IMR-90 (cell line): ENCODE measurements at places on chromosomes 3 and 15.
A peak's percentile ranks its signal among the peaks of the same experiment; 100 is the strongest.

DNA sequence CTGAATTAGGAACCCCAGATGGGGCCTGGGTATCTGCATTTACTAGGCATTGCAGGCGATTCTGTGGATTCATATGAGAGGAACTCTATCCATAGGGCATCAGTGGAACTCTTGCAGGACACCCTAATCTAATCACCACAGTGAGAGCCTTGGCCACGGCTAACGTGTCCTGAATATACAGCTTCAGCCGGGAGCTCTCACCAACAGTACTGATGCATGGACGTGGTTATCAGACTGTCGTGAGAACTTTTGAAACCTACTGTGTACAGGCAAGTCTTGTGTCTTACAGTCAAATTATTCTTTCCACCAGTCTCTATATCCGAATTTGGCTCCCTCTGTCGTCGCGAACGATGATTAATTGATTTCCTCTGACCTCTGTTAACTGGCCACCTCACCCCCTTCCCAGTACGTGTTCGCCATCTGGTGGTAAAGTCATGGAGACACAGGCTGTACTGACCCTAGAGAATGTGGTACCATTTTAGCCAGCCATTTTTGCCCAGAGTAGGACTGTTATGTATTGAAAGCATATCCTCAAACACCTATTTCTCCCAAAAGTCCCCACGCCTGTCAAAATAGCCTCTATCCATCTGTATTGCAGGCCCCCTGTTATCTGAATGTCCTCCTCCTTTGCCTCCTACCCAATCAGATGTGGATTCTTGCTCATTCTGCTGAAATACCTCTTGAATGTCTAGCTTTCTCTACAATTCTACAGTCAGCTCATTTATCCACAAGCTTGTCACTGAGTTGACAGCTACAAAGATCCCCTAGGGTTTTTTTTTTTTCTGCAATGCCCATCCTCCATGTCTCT, 39.7 kb downstream of the GLDN start:
- peak; percentile 64 for DNase-seq

DNA sequence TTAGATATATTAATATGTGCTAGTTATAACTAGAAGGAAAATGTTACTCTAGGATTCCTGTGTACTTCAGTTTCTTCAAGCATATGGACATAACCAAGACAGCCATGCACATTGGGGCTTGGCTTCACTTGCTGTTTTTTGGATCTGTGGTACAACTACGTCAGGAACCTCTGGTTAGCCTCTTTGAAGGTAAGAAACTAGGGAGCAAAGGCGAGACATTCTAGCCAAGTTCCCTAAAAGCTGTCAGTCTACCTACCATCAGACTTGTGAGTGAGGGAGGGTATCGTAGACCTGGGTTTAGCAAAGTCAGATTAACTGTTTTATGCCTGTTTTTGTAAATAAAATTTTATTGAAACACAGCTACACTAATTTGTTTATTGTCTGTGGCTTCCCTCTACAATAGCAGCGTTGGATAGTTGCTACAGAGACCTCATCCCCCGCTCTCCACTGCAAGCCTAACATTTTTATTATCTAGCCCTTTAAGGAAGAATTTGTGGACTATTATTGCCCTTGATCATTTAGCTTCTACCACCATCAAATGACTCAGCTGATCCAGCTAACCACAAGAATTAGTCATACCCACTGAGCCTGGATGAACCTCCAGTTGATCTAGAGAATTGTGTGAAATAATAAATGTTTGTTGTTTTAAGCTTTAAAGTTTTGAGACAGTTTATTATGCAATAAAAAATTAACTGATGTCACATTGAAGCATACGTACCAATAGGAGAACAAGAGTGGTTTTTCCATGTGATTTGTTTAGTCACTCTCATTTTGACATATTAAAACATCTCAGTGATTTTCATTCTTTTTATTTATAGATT, 58.1 kb downstream of the RSRC1 start:
- DNase-seq, result peak; percentile 98

- peak; percentile 45 for DNase-seq
Measured at GRCh38 chr3:125079675-125080045, 23.9 kb upstream of the HEG1 start.

DNA sequence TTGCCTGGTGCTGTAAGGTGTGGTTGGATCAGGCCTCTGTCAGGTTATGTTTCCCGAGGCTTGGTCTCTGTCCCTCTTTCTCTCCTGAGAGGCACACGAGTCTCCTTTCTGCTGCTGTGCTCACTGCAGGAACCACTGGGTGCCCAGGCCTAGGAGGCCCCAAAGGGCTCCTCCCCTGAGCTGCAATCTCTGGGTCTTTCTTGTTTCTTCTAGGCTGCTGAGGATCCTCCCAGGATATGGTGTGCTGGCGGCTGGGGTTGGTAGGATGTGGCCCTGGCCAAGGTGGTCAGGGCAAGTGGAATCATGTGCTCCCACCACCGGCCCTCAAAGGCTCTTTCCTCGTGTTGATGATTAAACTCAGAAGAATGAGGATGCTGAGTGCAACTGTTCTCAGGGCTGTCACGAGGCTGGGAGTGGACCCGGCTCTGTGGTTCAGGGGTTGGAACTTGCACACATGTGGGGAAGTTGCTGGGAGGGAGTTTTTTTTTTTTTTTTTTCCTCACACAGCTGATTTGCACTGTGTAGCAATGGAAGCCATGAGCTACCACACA, 43.6 kb upstream of the CTSH start:
- DNase-seq, result peak; percentile 99

GRCh38 chr15:40055576-40056293, 16.8 kb upstream of the SRP14 start:
- DNase-seq, result no peak

GRCh38 chr15:66956672-66957430, 108.6 kb upstream of the SMAD3 start:
- DNase-seq, result no peak

DNA sequence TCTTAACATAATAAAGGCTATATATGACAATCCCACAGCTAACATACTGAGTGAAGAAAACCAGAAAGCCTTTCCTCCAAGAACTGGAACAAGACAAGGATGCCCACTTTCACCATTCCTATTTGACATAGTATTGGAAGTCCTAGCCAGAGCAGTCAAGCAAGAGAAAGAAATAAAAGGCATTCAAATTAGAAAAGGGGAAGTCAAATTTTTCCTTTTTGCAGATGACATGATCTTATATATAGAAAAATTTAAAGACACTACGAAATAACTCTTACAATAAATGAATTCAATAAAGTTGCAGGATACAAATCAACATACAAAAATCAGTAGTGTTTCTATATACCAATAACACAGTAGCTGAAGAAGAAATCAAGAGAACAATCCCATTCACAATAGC, 42.2 kb upstream of the CP start:
- no peak for DNase-seq

GRCh38 chr15:74318376-74319137, 48.9 kb downstream of the CYP11A1 start:
- DNase-seq, result no peak

DNA sequence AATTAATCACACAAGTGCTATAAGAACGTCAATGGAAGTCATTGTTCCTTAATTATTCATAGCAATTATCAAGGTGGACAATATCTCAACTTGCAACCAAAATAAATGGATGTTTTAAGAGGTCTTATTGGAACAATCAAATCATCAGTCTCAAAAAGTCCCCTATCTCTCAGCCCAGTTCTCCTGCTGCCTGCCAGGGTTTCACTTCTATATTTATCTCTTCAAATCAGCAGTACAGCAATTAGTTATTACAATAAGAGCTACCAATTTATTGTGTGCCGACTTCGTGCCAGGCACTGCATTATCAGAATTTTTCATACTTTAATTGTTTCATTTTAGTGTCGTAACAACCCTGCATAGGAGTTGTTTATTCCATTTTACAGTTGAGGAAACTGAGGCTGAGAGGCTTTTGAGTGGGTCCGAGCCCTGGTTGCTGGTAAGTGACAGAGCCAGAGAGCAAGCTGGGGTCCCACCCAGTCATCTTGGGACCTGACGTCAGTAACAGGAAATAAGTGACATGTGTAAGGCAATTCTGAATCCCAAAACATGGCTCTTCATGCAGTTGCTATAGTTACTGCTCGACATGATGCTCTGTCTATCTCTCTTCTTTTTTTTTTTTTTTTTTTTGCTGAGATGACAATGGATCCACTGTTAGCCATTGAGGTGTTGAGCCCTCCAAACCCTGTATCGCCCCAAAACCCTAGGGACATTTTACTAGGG, 8.8 kb upstream of the KCTD6 start:
- DNase-seq, result no peak
